Activated CD8-positive, alpha-beta memory T cell treated with anti-CD3 and anti-CD28 coated beads for 48 hours (primary cell): ENCODE measurements at places on chromosomes 5 and 9.

DNA sequence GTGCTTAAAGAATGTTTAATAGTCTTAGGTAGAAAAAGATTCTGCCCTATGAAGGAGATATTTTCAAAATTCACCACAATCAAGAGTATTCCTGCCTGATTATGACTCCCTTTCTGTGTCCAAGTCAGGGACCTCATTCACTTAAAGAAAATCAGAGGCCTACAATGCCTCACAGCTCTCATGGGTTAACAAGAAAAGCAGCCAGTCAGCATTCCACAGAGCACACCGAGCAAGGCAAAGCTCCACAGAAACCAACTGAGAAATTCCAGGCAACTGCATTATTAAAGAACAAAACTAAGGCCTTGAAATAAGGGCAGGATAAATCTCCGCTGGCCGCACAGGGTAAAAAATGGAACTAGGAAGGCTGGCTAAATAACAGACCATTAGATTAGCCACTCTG, 161.1 kb downstream of the TARS1 start:
- no peak for DNase-seq

DNA sequence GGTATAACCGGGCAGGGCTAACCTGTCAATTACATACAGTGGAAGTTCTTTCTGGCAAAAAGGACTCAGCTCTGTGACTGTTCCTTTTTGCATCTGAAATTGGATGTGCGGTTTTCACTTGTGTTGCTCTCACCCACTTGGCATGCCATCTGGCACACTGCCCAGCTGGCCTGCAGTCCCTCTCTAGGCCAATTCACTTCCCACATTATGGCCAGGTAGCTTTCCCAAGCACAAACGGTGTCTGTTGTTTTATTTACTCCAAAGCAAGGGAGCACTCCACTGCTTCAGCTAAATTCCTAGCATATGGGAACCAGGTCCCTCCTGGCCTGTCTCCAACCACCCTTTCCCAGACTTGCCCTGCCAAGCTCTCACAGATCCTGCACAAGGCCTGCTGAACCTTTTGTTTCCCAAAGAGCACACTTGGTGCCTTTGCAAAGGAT, 132.5 kb downstream of the SEMA6A start:
- DNase-seq: no peak

- no peak for DNase-seq
Measured at GRCh38 chr9:114314256-114314867, 8.5 kb upstream of the ORM1 start.

GRCh38 chr9:110620726-110621125, 41.2 kb upstream of the SVEP1 start:
- no peak for DNase-seq

DNA sequence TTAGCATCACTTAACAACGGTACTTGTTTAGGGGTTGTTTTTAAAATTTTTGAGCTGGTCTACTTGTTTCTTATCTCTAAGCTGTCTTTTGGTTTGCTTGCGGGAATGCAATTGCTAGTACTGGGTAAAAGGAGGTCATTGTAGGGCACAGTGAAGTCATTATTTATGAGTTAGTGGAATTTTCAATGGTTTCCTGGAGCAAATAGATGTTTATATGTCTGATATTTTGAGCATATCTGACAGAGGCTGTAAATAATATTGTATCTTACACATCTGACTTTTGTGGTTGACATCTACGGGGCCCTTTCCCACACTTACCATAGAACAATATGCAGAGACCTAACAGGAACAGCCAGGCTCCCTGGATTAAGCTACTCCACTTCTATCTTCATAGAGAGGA, 90.4 kb upstream of the IL6ST start:
- DNase-seq: no peak

DNA sequence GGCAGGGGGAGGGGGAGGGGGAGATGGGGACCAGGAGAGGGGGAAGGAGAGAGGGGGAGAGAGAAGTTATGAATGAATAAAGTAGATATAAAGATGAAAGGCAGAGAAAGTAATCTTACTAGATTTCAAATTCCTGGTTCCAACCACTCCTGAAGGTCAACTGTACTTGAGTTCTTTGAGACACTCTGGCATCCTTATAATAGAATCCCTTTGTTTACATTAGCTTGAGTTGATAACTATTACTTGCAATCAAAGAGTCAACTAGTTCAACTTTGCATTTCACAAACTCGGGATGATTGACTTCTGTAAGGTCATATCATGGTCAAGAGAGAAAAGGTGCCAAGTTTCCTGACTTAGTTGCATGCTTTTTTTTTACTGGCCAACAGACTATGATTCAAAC, 42.2 kb downstream of the BAAT start:
- no peak for DNase-seq

GRCh38 chr5:172886974-172887501, 53.0 kb downstream of the ERGIC1 start:
- DNase-seq: no peak

- DNase-seq: no peak
Measured at GRCh38 chr5:60943624-60944023, 1.2 kb downstream of the ERCC8 start.

- DNase-seq: no peak
Measured at GRCh38 chr5:31844622-31845345, 205.9 kb downstream of the PDZD2 start.

DNA sequence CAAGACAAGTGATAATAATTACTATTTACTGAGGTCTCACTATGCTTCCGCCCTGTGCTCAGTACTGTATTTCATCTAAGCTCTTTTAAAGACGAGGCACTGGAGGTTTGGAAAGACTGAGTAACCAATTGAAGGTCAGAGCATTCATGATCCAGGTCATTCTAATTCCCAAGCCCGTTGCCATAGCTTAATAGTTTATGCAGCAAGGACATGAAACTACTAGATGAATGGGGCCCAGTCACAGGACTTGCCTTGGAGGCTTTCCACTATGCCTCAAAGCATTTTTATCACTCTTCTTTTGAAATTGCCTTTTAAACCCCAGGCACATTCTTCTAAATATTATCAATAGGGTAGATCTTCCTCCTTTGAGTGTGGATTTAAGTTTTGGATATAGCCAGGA, 17.2 kb upstream of the NFIB start:
- no peak for DNase-seq

DNA sequence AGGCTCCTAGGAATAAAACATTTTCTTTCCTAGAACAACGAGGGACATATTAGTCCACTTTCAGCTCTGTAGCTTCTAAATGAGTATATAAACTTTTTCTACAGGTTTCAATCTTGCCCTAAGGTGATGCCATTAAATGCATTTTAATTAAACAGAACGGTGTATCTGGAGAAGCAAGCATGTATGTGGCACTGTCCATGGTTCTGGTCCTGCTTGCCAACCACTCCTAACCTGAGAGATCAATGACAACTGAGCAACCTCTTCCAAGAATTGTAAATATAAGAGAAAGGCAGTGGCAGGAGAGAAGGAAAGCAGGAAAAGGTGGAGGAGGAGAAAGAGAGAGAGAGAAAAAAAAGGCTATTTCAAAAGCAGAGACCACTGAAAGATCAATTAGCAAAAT, 95.6 kb upstream of the SPOCK1 start:
- no peak for DNase-seq

- DNase-seq: no peak
Measured at GRCh38 chr5:16431490-16431889, 34.1 kb downstream of the ZNF622 start.

DNA sequence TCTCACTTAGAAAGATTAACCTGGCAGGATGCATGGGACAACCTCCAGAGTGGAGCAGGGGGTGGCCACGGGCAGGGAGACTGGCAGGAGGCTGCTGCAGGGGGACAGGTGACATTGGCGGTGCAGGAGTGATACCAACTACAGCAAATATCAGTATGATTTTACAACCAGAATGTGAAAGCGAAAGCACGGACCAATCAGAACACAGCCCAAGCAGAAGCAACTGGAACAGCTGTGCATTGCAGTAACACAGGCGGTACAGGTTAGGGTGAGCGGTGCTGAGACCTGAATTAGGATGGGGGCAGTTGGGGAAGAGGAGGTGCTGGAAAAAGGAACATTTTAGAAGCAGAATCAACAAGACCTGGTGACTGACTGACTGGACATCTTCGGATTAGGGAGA, 29.3 kb downstream of the POLR1E start:
- DNase-seq: no peak

- no peak for DNase-seq
Measured at GRCh38 chr5:129021744-129022143, 56.5 kb downstream of the SLC27A6 start.

DNA sequence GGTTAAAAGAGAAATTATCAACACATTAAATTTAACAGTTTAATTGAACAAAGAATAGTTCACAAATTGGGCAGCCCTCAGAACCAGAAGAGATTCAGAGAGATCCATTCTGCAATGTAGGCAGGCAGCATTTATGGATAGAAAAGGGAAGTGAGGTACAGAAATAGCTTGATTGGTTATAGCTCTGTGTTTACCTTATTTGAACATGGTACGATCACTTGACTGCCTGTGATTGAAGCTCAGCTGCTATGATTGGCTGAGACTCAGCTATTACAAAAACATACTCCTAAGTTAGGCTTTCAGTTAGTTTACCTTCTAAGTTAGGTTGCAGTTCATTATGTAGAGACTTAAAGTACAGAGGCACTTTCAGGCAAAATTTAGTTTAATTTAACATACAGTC, 7.3 kb downstream of the CNTRL start:
- DNase-seq: no peak

DNA sequence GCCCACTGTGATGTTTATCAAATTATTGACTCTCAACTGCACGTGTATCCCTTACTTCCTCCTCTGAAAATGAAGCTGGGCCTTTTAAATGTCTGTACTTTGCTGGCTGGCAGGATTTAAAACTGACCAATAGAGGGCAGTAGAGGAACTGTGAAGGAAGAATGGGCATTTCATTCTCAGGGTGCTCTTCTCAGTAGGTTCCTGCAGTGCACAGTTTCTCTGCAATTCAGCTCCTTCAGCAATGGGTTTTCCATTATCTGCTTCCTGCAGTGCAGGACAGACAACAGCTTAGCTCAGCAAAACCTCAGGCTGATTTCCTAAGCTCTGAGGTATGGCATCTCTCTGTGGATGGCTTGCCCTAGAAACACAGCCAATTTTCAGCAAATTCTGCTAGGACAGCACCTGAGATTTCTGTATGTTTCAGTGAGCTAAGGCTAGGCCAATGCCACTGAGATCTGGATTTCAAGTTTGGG, 298.4 kb upstream of the PRDM9 start:
- DNase-seq: no peak

GRCh38 chr5:176296-176823, 14.9 kb upstream of the LRRC14B start:
- no peak for DNase-seq

- DNase-seq: no peak
Measured at GRCh38 chr5:59126708-59127573, 544.1 kb downstream of the RAB3C start.

DNA sequence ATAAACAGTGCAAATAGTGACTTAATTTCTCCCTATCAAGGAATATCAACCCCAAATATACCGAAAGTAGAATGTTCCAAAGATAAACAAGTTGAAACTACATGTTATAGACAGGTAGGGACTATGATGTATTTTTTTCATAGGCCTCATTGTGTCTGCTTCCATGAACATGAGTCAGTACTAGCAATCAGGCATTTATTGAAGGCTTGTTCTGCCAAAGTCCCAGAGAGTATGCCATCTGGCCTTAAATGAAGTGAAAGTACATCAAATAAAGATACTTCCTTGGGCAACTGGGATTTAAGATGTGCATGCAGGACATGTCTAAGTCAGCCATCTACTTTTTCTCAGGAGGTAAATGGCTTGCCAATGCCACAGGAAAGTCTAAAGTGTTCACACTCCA, 6.5 kb downstream of the GHR start:
- no peak for DNase-seq

DNA sequence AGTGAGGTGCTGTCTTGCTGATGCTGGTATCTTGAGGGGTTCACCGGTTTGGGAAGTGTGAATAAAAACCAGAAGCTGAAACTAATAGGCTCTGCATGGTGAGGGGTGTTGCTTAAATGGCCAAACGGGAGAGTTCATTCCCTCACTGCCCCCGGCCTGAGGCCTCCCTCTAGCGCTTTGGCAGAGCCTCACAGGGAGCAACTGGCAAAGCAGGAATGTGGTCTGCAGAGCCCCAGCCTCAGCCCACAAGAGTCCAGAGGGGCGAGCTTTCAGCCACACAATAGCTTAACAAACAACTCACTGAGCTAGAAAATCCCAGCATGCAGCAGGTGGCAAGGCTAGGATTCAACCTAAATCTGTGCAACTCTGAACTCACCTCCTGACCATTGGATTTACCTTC, 234.8 kb downstream of the MED10 start:
- no peak for DNase-seq

GRCh38 chr5:96652769-96653454, 9.3 kb upstream of the CAST start:
- DNase-seq: no peak

GRCh38 chr5:59850766-59851165, 42.8 kb downstream of the PDE4D start:
- no peak for DNase-seq

DNA sequence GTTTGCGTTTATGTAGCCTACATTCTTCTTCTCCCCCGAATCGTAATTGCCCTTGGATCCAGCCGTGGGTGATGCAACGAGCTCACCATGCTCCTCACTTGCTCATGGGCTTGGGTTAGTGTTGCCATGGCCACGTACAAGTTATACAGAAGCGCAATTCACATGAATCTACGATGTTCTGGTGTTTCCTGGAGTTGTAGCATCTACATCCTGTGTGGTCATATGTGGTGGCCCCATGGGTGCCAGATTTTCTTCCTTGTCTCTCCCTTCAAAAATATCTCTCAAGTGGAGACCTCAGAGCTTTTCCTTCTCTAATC, 115.3 kb downstream of the TLE4 start:
- DNase-seq: no peak

DNA sequence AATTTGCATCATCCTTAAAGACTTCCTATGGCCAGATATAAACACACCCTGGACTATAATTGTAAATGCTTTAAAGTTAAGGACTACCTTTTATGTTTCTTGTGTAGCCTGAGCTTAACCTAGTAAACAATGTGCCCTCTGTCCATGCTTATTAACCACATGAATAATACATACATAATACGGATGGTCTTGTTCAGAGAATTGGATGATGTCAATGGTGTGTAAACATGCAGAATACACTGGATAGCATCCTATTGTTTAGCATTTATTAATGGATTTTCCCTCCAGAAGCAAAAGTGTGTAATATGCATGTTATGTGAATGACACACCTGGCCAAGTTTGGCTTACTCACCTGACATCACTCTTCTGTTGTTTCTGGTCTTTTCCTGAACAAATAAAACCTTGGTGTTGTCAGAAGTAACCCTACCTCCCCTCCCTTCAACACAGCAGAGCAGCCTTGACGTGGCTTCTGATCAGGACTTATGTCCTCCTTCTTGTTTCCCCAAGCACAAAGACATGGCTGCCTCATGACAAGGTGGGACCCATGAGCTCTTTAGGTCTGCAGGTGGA, 517.9 kb downstream of the MTRR start:
- no peak for DNase-seq

- DNase-seq: no peak
Measured at GRCh38 chr5:154220625-154221024, 30.1 kb downstream of the GALNT10 start.

GRCh38 chr5:128035689-128036088, 47.9 kb upstream of the SLC12A2 start:
- no peak for DNase-seq
